Endothelial cell of umbilical vein (primary cell): ENCODE measurements at places on chromosomes 7 and 10. TPM values are rescaled to one million over a fixed set of nuclear protein-coding genes. Genes with fewer than 3 reads are reported as not detected.

The TMUB1 gene
- 36.7 and 41.3 TPM in 2 replicates for total RNA-seq

The EEF1AKMT2 gene
- 17.1 and 21.3 TPM in 2 replicates for total RNA-seq

The NEUROD6 gene
- not detected in 2 replicates for total RNA-seq

DNA sequence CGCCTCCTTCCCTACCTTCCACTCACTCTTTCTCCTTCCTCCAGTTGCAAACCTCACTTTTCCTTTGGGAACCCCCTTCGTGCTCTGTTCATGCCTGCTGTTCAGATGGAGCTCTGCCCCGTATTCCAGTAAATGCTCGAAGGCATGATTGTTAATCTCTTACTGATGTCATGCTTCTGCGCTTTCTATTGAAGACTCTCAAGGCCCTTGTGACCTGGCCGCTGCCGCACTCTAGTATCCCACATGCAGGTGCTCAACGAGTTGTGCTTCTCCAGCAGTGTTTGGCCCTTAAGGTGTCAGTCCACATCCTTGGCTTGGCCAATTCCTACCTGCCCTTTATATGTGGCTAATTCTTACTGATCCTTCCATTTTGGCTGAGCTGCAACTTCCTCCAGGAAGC is 158.6 kb downstream of the ADAM12 start:
- no peak overlapping the region for H3K27ac ChIP-seq
- H3K4me3 ChIP-seq, result no peak overlapping the region
- H3K4me1 ChIP-seq, result no peaks in the 10 kb centered on the region

DNA sequence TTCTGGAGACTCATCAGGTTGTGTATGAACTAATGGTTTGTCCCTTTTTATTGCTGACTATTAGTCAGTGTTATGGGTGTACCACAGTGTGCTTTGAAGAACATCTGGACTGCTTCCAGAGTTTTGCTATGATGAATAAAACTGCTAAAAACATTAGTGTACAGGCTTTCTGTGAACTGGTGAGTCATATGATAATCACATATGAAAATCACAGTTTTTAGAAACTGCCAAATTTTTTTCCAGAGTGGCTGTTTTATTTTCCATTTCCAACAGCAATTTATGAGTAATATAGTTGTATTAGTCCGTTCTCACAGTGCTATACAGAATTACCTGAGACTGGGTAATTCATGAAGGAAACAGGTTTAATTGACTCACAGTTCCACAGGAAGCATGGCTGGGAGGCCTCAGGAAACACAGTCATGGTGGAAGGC is 281.2 kb upstream of the VSTM2A start:
- H3K27me3 ChIP-seq, result no peaks in the 10 kb centered on the region
- H3K4me3 ChIP-seq, result no peak overlapping the region
- peaks cover 5% of the 10 kb centered on the region for H3K4me1 ChIP-seq
- peak; percentile 53 for DNase-seq

- H3K27me3 ChIP-seq, result no peaks in the 10 kb centered on the region
- DNase-seq, result no peak
- H3K4me1 ChIP-seq, result no peaks in the 10 kb centered on the region
- H3K36me3 ChIP-seq, result no peaks in the 10 kb centered on the region
- no peak overlapping the region for H3K4me3 ChIP-seq
- H3K27ac ChIP-seq, result no peak overlapping the region
These were observed 128.9 kb upstream of the GAD2 start for GRCh38 chr10:26087666-26088065.

DNA sequence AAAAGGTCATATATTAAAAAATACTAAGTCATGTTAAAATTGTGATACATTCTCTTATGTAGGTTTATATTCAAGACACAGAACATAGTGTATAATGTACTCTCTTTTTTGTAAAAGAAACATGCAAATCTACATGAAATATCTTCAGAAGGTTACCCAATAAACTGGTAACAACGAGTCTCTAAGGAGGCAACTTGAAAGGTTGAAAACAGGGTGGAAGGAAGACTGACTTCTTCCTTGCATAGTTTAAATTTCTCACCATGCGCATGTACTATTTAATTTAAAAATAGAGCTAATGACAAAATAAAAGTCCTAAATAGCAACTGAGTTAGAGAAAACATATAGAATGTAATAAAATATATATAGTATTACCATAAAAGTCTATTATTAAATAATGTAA is 132.5 kb downstream of the NT5C2 start:
- no peak for DNase-seq
- no peak overlapping the region for H3K27ac ChIP-seq
- H3K4me1 ChIP-seq, result no peaks in the 10 kb centered on the region
- no peaks in the 10 kb centered on the region for H3K27me3 ChIP-seq

DNA sequence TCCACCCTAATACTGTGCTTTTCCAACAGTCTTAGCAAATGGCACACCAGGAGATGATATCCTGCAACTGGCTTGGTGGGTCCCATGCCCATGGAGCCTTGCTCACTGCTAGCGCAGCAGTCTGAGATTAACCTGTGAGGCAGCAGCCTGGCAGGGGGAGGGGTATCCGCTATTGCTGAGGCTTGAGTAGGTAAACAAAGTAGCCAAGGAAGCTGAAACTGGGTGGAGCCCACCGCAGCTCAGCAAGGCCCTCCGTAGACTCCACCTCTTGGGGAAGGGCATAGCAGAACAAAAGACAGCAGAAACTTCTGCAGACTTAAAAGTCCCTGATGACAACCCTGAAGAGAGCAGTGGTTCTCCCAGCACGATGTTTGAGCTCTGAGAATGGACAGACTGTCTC is 399.0 kb downstream of the CCSER2 start:
- H3K27ac ChIP-seq, result no peak overlapping the region
- no peaks in the 10 kb centered on the region for H3K27me3 ChIP-seq
- H3K4me1 ChIP-seq, result no peaks in the 10 kb centered on the region
- no peak overlapping the region for H3K4me3 ChIP-seq
- DNase-seq, result no peak
- no peaks in the 10 kb centered on the region for H3K36me3 ChIP-seq

DNA sequence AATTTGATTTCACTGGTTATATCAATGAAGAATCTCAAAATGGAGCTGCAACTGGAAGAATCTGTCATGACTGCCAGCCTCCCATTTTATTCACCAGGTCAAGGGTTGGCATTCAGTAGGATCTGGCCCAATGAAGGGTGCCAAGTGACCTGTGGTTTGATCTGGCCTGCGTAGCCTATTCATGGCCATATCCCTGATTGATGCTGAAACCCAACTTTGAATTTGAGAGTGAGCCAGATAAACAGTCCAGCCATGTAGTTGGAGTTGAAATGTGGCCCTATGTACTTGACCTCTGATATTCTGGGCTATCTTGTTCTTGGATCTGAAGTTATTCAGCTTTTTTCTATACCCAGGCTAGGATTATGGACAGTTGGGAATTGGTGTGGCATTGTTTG is 1.5 kb downstream of the MKLN1 start:
- no peak overlapping the region for H3K4me3 ChIP-seq
- peaks cover 17% of the 10 kb centered on the region for H3K4me1 ChIP-seq
- no peaks in the 10 kb centered on the region for H3K27me3 ChIP-seq
- DNase-seq, result peak; percentile 7
- H3K36me3 ChIP-seq, result no peaks in the 10 kb centered on the region

GRCh38 chr7:428927-429827 is 90.5 kb downstream of the PDGFA start:
- no peak overlapping the region for H3K27ac ChIP-seq
- H3K4me3 ChIP-seq, result no peak overlapping the region
- no peaks in the 10 kb centered on the region for H3K36me3 ChIP-seq
- no peaks in the 10 kb centered on the region for H3K27me3 ChIP-seq
- H3K4me1 ChIP-seq, result no peaks in the 10 kb centered on the region
- no peak for DNase-seq

- no peak overlapping the region for H3K4me3 ChIP-seq
- DNase-seq, result peak; percentile 96
- H3K27me3 ChIP-seq, result no peaks in the 10 kb centered on the region
- H3K4me1 ChIP-seq, result peaks cover 31% of the 10 kb centered on the region
- no peaks in the 10 kb centered on the region for H3K36me3 ChIP-seq
- peak overlapping the region; percentile 71 for H3K27ac ChIP-seq
These were observed 103.2 kb downstream of the NRBF2 start for GRCh38 chr10:63236113-63236935.

GRCh38 chr10:28633750-28634149 is 43.6 kb upstream of the BAMBI start:
- no peak for DNase-seq
- no peak overlapping the region for H3K4me3 ChIP-seq
- peaks cover 9% of the 10 kb centered on the region for H3K27me3 ChIP-seq
- no peaks in the 10 kb centered on the region for H3K4me1 ChIP-seq

DNA sequence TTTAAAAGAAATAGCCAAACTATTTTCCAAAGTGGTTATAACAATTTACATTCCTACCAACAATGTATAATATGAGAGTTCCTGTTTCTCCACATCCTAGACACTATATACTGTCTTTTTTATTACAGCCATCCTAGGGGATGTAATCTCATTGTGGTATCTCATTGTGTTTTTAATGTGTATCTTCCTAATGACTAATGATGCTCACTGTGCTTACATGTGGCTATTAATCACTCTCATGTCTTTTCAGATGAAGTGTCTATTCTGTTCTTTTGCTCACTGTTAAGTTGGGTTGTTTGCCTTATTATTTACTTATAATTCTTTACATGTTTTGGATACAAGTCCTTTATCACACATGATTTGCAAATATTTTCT is 71.8 kb downstream of the ZNF438 start:
- no peak overlapping the region for H3K27ac ChIP-seq
- H3K4me1 ChIP-seq, result peaks cover 14% of the 10 kb centered on the region
- no peaks in the 10 kb centered on the region for H3K27me3 ChIP-seq
